ENCODE measurements at places on chromosomes 2 and 18.

GRCh38 chr18:23155537-23155936 is 20.3 kb downstream of the CABLES1 start:
- DNase-seq, result no peak

- DNase-seq, result no peak
Observed at GRCh38 chr2:119179991-119180390, 21.4 kb upstream of the C1QL2 start.

DNA sequence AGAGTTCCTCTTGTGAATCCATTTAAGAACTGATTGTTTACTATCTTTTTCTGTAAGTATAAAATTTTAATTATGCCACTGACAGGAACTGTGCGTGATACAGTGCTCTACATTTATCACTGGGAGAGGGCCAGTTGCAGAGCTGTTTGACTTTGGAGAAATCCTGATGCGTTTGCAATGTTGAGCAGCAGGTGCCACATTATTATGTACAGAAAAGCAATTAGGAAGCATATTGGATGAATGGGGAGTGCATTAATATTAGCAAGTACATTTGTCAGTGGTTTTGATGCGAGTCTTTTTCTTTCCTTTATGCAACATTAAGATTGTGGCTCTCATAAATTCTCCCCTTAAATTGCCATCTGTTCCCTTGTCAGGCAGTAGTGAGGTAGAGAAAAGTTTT is 302.3 kb upstream of the FANCL start:
- DNase-seq, result peak; percentile 8

DNA sequence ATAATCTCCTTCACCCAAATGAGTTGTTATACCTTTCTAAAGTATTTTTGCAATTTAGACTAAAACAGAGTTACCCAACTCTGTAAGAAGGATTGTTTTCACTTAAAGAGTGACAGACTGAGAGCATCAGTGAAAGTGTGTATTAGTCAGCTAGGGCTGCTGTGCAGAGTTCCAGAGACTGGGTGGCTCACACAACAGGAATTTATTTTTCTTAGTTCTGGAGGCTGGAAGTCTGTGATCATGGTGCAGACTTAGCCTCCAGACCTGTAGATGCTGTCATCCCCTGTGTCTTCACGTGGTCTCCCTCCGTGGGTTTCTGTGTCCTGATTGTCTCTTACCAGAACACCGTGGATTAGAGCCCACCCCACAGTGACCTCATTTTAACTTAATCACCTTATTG is 40.0 kb downstream of the BCL2L11 start:
- no peak for DNase-seq

- no peak for DNase-seq
Observed at GRCh38 chr18:71045331-71046065, 756.7 kb downstream of the SOCS6 start.

- DNase-seq, result no peak
Observed at GRCh38 chr18:55457028-55457427, 131.0 kb downstream of the TCF4 start.

DNA sequence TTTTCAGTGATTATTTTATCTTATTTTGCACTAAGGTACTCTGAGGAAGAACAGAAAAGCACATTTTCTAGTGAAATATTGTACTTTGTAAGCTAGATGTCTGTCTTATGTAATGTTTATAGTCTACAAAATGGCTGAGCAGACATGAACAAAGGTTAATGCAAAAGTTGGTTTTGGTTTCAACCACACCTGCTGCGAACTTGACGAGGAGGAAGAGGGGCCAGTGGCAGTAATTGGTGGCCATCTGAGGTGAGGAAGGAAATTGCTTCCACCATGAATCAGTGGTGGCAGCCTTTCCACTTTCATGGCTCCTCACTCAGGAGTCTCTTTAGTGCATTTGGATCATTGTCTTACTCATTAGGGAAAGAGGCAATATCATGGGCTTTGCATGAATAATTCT is 894.2 kb downstream of the CNTNAP5 start:
- DNase-seq, result no peak

DNA sequence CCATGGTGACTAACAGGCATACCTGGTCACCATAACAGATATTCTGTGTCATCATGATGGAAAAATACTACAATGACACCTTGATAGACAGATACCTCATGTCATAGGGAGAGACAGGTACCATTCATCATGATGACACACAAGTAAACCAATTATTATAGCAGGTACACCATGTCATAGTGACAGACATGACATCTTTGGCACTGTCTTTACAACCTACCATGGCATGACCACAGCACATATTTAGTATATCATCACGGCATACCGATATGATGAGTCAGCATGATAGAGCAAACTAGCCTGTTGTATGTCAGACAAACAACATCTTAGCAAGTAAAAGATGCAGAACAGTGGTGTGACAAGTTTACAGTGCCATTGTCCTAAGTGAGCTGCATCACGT is 101.3 kb upstream of the KLHL29 start:
- DNase-seq, result no peak

- DNase-seq, result no peak
Observed at GRCh38 chr2:232957657-232958090, 55.4 kb downstream of the NGEF start.

DNA sequence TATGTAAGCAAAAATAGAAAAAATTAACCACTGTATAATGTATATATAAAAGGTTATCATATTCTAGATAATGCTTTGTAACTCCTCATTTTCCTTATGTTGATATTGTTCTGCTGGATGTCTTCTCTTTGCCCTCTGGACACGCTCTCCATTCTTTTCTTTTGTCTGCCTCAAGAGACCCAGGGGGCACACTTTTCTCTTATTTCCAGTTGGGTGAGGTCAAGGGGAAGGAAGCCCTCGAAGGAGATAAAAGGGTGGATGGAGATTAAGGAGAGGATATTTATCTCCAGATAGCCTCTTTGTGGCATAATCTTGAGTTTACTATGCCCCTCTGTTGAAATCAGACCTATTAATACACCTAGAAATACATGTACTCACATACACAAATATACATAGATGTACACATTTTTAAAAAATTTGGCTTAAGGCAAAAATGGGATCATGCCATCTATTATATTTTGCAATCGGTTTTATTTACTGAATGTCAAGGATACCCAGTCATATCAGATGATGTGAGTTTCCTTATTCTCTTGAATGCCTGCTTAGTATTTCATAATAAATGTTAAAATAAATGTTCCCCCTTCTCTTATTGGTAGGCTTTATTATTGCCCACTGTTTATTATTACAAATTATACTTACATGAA is 65.3 kb downstream of the LCLAT1 start:
- no peak for DNase-seq

DNA sequence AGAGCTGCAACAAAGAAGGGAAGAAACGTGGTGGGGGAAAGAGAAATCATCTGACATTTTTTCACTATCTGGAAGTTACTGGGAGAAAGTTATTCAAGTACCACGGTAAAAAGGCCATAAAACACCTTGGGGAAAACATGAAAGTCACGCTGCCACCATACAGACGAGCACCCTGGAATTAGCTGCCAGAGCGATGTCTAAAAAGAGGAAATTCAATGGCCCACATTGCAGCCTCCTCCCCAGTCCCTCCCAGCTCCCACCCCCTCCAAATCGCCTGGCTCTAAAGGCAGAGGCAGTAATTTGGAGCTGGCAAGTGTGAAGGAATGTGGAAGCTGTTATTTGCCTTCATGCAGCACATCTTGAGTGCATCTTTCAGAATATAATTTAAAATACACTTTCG is 192.0 kb downstream of the ALK start:
- no peak for DNase-seq

Measured in NCI-H748 treated with DMSO at 0.1 percent for 48 hours (cell line).